A549 treated with ZK216348 at 1 μM for 4 hours (cell line): ENCODE measurements at places on chromosomes 5 and 9. TPM values are rescaled to one million over a fixed set of nuclear protein-coding genes. Genes with fewer than 3 reads are reported as not detected.

Gene IFNE
- 1.0 to 2.2 TPM (median 1.7 TPM) in 5 replicates for total RNA-seq

Gene PCDHGA12
- total RNA-seq, result not detected in 5 replicates

Gene PLAC8L1
- total RNA-seq, result 0.34 to 0.75 TPM (median 0.70 TPM) in 3 of 5 replicates, not detected in the others

Gene SH3RF2
- 1.6 to 3.1 TPM (median 2.5 TPM) in 5 replicates for total RNA-seq

Gene C5
- total RNA-seq, result 11.3 to 15.8 TPM (median 12.2 TPM) in 5 replicates

Gene CDKN2AIPNL
- total RNA-seq, result 40.2 to 48.8 TPM (median 45.3 TPM) in 5 replicates

Gene FIBCD1
- 4.1 to 16.6 TPM (median 14.7 TPM) in 5 replicates for total RNA-seq

Gene ZNF346
- total RNA-seq, result 8.9 to 12.5 TPM (median 11.9 TPM) in 5 replicates

Gene ZNF354C
- total RNA-seq, result 0.53 to 0.97 TPM (median 0.84 TPM) in 5 replicates

Gene TLX3
- total RNA-seq, result not detected in 5 replicates

Gene ANKRD34B
- 0.06 to 0.31 TPM (median 0.25 TPM) in 4 of 5 replicates, not detected in the other for total RNA-seq

Gene FOXD4L4
- total RNA-seq, result 0.08 to 0.13 TPM (median 0.13 TPM) in 3 of 5 replicates, not detected in the others

Gene PPP3R2
- total RNA-seq, result not detected in 5 replicates

Gene THBS4
- total RNA-seq, result 0.14 to 0.19 TPM in 2 of 5 replicates, not detected in the others

Gene SURF2
- total RNA-seq, result 36.5 to 59.1 TPM (median 49.7 TPM) in 5 replicates

Gene CMBL
- total RNA-seq, result 20.1 to 24.5 TPM (median 22.2 TPM) in 5 replicates

Gene MYORG
- total RNA-seq, result 3.5 to 6.2 TPM (median 5.2 TPM) in 5 replicates

Gene ADAMTSL1
- 0.04 TPM in 1 of 5 replicates, not detected in the others for total RNA-seq

Gene PCDHGA11
- total RNA-seq, result 0.05 to 0.07 TPM in 2 of 5 replicates, not detected in the others

Gene MPDZ
- 10.6 to 13.4 TPM (median 13.0 TPM) in 5 replicates for total RNA-seq

Gene TUSC1
- 4.2 to 8.5 TPM (median 7.7 TPM) in 5 replicates for total RNA-seq
